Stimulated activated CD8-positive, alpha-beta memory T cell treated with anti-CD3 and anti-CD28 coated beads, Interleukin-12 subunit alpha, Interleukin-12 subunit beta, amount 100 ng/mL, for 1 hour (primary cell): ENCODE measurements at places on chromosomes 16 and 17.

GRCh38 chr17:13462673-13463124 is 139.0 kb downstream of the HS3ST3A1 start:
- DNase-seq, result no peak

- DNase-seq, result no peak
Measured at GRCh38 chr17:55549140-55549539, 37.9 kb upstream of the SMIM36 start.

DNA sequence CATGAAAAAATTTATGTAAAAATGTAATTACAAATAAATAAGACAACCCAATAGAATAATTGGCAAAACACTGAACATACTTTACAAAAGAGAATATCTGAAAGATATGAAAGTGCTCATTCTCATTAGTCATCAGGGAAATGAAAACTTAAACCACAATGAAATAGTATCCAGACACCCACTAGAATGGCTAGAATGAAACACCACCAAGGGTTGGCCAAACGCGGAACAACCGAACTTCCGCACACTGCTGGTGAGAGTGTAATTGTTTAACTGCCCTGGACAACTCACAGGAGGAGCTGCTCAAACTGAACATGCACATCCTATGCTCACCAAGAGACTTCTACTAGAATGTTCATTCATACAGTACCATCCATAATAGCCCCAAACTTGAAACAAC is 5.8 kb upstream of the ZDHHC7 start:
- no peak for DNase-seq

DNA sequence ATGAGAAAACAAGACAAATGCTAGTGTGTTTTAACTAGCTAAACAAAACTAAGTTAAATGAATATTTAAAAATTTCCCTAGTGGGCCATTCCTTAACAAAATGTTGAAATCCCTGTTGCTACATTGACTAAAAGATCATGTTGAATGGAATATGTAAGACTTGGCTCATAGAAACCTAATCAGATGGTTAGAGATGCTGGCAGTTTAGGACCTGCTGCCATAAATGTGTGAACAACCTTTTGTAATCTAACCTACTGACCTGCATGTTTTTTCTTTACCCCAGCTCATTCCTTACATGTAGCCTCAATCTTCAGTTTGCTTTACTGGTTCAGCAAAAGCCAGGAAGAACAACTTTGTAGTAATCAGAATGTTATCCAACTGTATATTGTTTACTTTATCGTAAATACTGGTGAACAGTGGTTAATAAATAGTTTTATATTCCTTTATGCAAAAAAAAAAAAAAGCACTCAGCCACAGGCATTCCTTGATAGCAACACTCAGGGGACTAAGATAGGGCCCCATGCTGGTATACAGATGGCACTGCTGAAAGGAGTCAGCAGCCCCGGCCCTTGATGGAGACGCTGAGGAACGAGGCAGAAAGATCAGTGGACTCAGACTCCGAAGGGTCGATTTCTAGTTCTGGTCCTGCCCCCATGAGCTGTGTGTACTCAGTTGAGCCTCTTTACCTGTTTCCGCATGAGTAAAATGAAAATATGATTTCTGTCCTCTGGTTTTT is 78.2 kb downstream of the MARF1 start:
- DNase-seq, result no peak

- DNase-seq, result no peak
Measured at GRCh38 chr17:10041916-10042588, 137.0 kb upstream of the RCVRN start.

- no peak for DNase-seq
Measured at GRCh38 chr17:60311186-60311585, 80.7 kb downstream of the USP32 start.
